Activated T-cell treated with anti-CD3 and anti-CD28 coated beads, Interleukin-2, amount 50 U/mL, for 72 hours (primary cell): ENCODE measurements at places on chromosomes 7 and 10. TPM values are rescaled to one million over a fixed set of nuclear protein-coding genes. Genes with fewer than 3 reads are reported as not detected.

The CXCL12 gene
- total RNA-seq, result not detected

The NHLRC2 gene
- total RNA-seq, result 30.6 TPM

The TNPO3 gene
- 62.0 TPM for total RNA-seq

The SERPINE1 gene
- not detected for total RNA-seq

- DNase-seq, result no peak
- peaks cover 6% of the 10 kb centered on the region for H3K4me1 ChIP-seq
- H3K27ac ChIP-seq, result no peak overlapping the region
- H3K27me3 ChIP-seq, result peaks cover 56% of the 10 kb centered on the region
These were observed 20.7 kb downstream of the NRAP start for GRCh38 chr10:113643183-113643582.

DNA sequence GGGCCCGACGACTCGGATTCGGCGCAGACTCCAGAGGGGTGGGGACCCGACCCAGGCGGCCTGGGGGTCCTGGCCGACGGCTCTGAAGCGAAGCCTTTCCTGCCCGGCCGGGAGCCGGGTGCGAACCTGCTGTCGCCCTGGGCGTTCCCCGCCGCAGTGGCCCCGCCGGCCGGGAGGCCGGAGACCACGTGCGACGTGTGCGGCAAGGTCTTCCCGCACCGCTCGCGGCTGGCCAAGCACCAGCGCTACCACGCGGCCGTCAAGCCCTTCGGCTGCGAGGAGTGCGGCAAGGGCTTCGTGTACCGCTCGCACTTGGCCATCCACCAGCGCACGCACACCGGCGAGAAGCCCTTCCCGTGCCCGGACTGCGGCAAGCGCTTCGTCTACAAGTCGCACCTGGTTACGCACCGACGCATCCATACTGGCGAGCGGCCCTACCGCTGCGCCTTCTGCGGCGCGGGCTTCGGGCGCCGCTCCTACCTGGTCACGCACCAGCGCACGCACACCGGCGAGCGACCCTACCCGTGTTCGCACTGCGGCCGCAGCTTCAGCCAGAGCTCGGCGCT lies 15.4 kb downstream of the ZNF316 start:
- H3K4me3 ChIP-seq, result no peak overlapping the region
- DNase-seq, result no peak
- no peaks in the 10 kb centered on the region for H3K27me3 ChIP-seq
- H3K27ac ChIP-seq, result no peak overlapping the region

GRCh38 chr7:122423591-122423990 lies 119.0 kb upstream of the FEZF1 start:
- no peak for DNase-seq
- no peaks in the 10 kb centered on the region for H3K4me1 ChIP-seq
- no peak overlapping the region for H3K27ac ChIP-seq
- H3K27me3 ChIP-seq, result no peaks in the 10 kb centered on the region
- H3K36me3 ChIP-seq, result no peaks in the 10 kb centered on the region
- H3K4me3 ChIP-seq, result no peak overlapping the region

DNA sequence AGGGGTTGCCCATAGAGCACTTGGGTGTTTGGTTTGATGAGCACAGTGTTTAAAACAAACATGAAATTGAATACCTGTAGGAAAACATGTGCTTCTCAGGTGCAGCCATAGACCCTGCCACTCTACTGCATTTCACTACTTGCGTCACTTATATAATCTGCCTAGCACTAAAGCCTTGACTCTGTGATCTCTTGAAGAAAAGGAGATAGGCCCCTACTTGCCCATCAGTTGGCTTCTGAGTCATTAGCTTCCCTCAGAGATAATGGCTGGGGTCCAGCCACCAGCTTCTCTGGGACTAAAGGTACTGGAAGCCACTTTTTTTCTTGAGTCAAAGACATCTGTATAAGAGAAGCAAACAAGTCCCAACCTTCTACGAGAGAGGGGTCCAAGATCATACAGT lies 45.9 kb upstream of the BTRC start:
- H3K4me3 ChIP-seq, result no peak overlapping the region
- no peak for DNase-seq
- no peak overlapping the region for H3K27ac ChIP-seq
- peaks cover 10% of the 10 kb centered on the region for H3K4me1 ChIP-seq
- no peaks in the 10 kb centered on the region for H3K36me3 ChIP-seq

GRCh38 chr7:52088008-52088901 lies 771.6 kb upstream of the COBL start:
- H3K4me3 ChIP-seq, result no peak overlapping the region
- no peak overlapping the region for H3K27ac ChIP-seq
- no peaks in the 10 kb centered on the region for H3K4me1 ChIP-seq
- H3K27me3 ChIP-seq, result no peaks in the 10 kb centered on the region
- H3K36me3 ChIP-seq, result no peaks in the 10 kb centered on the region

DNA sequence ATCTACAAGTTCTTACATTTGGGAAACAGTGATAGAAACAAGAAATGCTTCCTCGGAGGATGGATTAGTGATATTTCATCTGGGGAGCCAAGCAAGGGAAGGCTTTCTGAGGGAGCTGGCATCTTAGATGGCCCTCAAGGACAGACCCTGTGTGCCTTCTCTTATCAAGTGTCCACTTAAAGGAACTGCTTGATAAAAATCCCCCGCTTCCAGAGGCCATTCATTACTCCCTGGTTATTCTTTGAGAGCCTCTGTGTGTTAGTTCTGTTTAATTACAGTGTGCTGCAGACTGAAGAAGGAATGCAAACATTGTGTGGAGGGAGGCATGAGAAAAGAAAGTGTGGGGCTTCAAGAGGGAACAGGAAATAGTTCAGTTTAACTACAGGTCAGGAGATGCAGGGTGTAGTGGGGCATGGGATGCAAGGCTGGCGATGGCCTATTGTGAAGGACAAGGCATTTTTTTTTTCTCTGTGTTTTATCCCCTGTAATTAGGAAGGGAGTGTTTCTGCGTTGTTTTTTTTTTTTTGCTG lies 145.4 kb downstream of the SNX10 start:
- no peak overlapping the region for H3K27ac ChIP-seq
- H3K4me1 ChIP-seq, result no peaks in the 10 kb centered on the region
- H3K36me3 ChIP-seq, result no peaks in the 10 kb centered on the region
- peaks cover 21% of the 10 kb centered on the region for H3K27me3 ChIP-seq
- DNase-seq, result no peak

DNA sequence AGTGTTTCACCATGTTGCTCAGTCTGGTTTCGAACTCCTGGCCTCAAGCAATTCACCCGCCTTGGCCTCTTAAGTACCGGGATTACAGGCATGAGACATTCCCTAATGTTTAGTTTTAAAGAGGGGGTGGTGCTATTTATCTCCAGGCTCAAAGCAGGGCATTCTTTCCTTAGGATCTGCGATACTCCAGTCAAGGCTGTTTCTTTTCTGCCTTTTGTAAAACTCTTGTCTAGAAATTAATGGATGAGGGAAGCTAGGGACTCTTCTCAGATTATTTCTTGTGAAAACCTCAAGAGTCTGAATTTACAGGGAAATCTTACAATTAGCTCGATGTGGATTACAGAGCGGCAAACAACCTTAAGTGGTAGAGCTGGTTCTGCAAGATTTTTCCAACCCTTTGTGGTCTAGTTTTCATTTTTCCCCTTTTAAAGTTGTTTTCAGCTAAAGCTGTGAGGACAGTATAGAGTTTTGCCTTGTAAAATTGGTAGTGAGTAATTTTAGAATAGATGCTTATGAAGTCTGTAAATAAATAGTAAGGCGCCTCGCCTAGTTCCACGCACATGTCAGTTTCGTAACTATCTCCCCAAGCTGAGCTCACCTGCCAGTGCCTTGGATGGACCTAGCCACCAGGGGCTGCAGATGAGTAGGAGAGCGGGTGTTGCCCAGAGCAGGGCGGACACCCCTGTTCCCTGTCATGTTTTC lies 53.1 kb downstream of the CUX1 start:
- no peak overlapping the region for H3K27ac ChIP-seq
- no peak for DNase-seq
- H3K36me3 ChIP-seq, result no peaks in the 10 kb centered on the region
- H3K27me3 ChIP-seq, result no peaks in the 10 kb centered on the region

- H3K27ac ChIP-seq, result no peak overlapping the region
- no peak overlapping the region for H3K4me3 ChIP-seq
- no peaks in the 10 kb centered on the region for H3K4me1 ChIP-seq
- no peak for DNase-seq
These were observed 18.9 kb upstream of the FGFR2 start for GRCh38 chr10:121617176-121617575.

GRCh38 chr10:113515161-113515560 lies 37.7 kb upstream of the HABP2 start:
- H3K4me3 ChIP-seq, result no peak overlapping the region
- no peak for DNase-seq
- H3K36me3 ChIP-seq, result no peaks in the 10 kb centered on the region

GRCh38 chr7:55172881-55173609 lies 154.2 kb downstream of the EGFR start:
- no peak for DNase-seq
- no peak overlapping the region for H3K4me3 ChIP-seq
- no peak overlapping the region for H3K27ac ChIP-seq
- H3K4me1 ChIP-seq, result no peaks in the 10 kb centered on the region
- H3K27me3 ChIP-seq, result peaks cover 11% of the 10 kb centered on the region

DNA sequence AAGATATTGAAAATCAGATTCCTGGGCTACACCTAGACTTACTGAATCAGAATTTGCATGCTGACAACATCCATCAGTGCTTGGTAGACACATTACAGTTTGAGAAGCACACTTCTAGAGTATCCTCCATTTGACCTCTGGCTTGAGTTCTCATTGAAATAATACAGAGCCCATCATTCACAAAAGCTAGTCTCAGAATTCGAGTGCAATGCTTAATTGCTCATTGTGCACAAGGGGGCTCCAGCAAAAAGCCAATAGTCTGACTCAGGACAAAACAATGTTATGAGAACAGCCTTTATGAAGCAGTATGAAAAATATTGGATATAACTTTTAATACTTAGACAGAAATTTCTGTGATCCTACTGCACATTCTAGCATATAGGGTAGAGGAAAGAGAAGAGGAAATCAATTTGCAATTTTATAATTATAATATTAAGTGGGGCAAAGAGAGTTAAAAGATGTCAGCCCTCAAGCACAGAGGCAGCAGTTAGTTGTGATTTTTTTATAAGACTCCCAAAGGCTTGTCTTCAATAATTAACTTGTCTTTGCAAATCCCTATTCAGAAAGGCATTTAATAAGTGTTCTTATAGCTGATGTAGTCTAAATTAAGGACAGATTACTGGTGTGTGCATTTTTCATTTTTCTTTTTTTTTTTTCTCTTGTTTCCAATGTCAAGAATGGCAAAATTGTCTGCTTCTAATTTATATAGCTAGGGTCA lies 105.8 kb upstream of the ANK3 start:
- H3K27ac ChIP-seq, result no peak overlapping the region
- H3K27me3 ChIP-seq, result no peaks in the 10 kb centered on the region
- H3K4me1 ChIP-seq, result peaks cover 35% of the 10 kb centered on the region

- no peak overlapping the region for H3K27ac ChIP-seq
- no peak overlapping the region for H3K4me3 ChIP-seq
- no peaks in the 10 kb centered on the region for H3K36me3 ChIP-seq
- peaks cover 11% of the 10 kb centered on the region for H3K4me1 ChIP-seq
- no peak for DNase-seq
- peaks cover 71% of the 10 kb centered on the region for H3K27me3 ChIP-seq
These were observed 2.4 kb downstream of the PAPSS2 start for GRCh38 chr10:87661861-87662785.

GRCh38 chr10:28180654-28181053 lies 122.2 kb downstream of the MPP7 start:
- no peak overlapping the region for H3K4me3 ChIP-seq
- no peaks in the 10 kb centered on the region for H3K27me3 ChIP-seq
- no peaks in the 10 kb centered on the region for H3K36me3 ChIP-seq
- H3K4me1 ChIP-seq, result peaks cover 38% of the 10 kb centered on the region
- H3K27ac ChIP-seq, result no peak overlapping the region

GRCh38 chr10:43137717-43138020 lies 576 bp upstream of the CSGALNACT2 start:
- H3K4me1 ChIP-seq, result peaks cover 67% of the 10 kb centered on the region
- peak; percentile 53 for DNase-seq
- peak overlapping the region; percentile 97 for H3K4me3 ChIP-seq
- H3K27me3 ChIP-seq, result peaks cover 5% of the 10 kb centered on the region
- H3K36me3 ChIP-seq, result peaks cover 23% of the 10 kb centered on the region

DNA sequence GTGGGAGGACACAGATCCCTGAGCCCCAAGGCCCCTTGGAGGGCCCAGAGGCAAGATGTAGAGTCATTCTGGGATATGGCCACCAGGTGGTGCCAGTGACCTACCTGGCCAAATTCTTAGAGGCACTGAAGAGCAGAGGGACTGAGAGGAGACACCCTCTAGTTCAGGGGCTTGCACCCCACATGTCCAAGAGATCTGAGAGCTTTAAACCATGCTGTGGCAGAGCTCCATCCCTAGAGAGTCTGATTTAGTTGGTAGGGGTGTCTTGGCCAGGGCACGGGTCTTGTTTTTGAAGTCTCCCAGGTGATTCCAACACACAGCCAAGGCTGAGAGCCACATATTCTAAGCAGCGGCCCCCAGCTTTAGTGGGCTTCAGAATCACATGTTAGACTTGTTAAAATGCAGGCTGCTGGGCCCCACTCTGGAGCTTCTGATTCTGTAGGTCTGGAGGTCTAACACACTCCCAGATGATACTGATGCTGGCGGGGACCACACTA lies 52.5 kb downstream of the PRF1 start:
- H3K4me1 ChIP-seq, result no peaks in the 10 kb centered on the region
- H3K27me3 ChIP-seq, result no peaks in the 10 kb centered on the region
- no peaks in the 10 kb centered on the region for H3K36me3 ChIP-seq
- DNase-seq, result peak; percentile 67
- no peak overlapping the region for H3K4me3 ChIP-seq
- H3K27ac ChIP-seq, result no peak overlapping the region

DNA sequence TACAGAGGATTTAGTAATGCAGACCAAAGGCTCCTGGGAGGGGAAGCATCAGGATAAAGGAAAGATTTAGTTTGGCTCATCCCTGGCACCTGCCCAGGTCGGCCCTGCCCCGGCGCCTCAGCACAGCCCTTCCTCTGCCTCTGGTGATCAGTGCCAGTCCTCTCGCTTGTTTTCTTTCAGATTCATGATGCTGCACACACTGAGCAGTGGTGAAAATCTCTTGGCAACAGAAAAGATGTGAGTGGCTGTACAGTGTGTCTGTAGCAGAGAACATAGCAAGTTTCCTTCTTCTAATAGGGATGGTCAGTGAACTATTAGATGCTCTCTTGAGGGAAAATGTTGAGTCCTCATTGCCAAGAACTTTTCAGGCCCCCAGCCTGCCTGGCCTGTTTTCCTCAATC lies 994.1 kb downstream of the KCNMA1 start:
- no peak overlapping the region for H3K27ac ChIP-seq
- no peaks in the 10 kb centered on the region for H3K36me3 ChIP-seq
- no peaks in the 10 kb centered on the region for H3K27me3 ChIP-seq
- no peaks in the 10 kb centered on the region for H3K4me1 ChIP-seq
- no peak overlapping the region for H3K4me3 ChIP-seq

GRCh38 chr10:50600286-50600685 lies 23.5 kb downstream of the SGMS1 start:
- H3K36me3 ChIP-seq, result peaks cover 1% of the 10 kb centered on the region
- no peak overlapping the region for H3K27ac ChIP-seq
- H3K4me1 ChIP-seq, result peaks cover 55% of the 10 kb centered on the region

- no peaks in the 10 kb centered on the region for H3K36me3 ChIP-seq
- no peaks in the 10 kb centered on the region for H3K27me3 ChIP-seq
- DNase-seq, result no peak
- H3K4me1 ChIP-seq, result peaks cover 80% of the 10 kb centered on the region
- H3K4me3 ChIP-seq, result no peak overlapping the region
These were observed 15.8 kb downstream of the OSBPL3 start for GRCh38 chr7:24964191-24964590.

GRCh38 chr10:11760861-11761260 lies 18.7 kb downstream of the ECHDC3 start:
- no peaks in the 10 kb centered on the region for H3K36me3 ChIP-seq
- no peak for DNase-seq
- H3K27ac ChIP-seq, result no peak overlapping the region
